Fibroblast of lung (primary cell): ENCODE measurements at places on chromosomes 4 and X.
A peak's percentile ranks its signal among the peaks of the same experiment; 100 is the strongest.

DNA sequence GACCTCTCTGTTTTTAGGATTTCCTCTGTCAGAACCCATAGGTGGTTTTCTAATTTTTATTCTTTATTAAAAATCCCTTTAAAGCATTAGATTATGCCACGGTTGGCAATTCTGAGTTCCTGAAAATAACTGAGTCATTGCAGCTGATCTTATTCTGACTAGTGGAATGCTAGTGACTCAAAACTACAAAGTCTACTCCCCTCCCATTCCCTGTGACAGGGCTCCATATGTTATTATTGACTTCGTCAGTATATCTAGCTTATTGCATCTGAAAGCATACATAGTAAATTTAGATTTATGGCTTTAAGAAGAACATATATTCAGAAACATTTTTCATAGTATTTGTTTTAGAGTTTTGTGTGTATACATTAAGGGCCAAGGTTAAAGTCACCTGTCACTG, 38.5 kb downstream of the HERC3 start:
- peak; percentile 78 for DNase-seq

GRCh38 chr4:40986375-40986774, 228.0 kb downstream of the APBB2 start:
- DNase-seq, result no peak

- DNase-seq, result no peak
These were observed 12.5 kb upstream of the HSFX4 start for GRCh38 chrX:149916745-149917392.

GRCh38 chr4:4663028-4663427, 121.2 kb upstream of the STX18 start:
- DNase-seq, result peak; percentile 33

- DNase-seq, result peak; percentile 61
These were observed 10.9 kb downstream of the ADH6 start for GRCh38 chr4:99207911-99208718.

GRCh38 chrX:31366041-31366440, 294.2 kb upstream of the FTHL17 start:
- DNase-seq, result peak; percentile 47

- DNase-seq, result peak; percentile 54
These were observed 330.1 kb downstream of the BMPR1B start for GRCh38 chr4:95087657-95088455.

DNA sequence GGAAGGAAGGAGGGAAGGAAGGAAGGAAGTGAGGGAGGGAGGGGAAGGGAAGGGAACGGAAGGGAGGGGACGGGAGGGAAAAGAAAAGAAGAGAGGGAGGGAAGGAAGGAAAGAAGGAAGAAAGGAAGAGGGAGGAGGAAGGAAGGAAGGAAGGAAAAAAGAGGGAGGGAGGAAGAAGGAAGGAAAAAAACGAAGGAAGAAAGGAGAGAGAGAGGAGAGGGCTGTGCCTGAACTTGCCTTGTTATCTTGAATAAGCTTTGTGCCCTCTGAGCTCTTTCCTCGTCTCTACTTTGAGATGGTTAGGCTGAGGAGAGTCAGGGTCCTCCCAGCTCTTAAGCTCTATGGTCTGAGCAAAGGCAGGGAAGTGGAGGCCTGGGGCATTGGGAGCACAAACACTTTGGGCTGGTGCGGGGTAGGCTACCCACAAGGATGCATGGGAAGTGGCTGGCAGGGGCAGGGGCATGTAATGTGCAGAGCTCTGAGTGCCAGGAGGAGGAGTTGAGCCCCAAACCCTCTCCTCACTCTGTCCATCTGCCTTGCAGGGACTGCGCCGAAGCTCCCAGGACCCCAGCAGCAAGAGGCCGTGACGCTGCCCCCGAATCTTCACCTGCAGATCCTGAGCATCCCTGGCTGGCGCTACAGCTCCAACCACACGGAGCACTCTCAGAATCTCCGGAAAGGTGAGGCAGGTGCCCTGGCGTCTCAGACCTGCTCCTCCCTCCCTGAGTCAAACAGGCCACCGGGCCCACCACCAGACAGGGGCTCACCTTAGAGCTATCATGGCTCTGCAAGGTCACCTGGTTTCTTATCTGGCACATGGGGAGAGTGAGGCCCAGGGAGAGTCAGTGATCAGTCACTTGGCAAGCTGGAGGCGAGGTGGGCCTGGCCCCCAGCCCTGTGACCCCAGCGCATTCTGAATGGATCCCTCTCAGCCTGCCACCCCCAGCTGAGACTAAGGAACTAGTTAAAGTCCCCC, 26.5 kb upstream of the MRFAP1 start:
- no peak for DNase-seq

GRCh38 chr4:182930889-182931288, 13.7 kb upstream of the DCTD start:
- no peak for DNase-seq

GRCh38 chrX:129462707-129463106, 60.6 kb downstream of the SMARCA1 start:
- no peak for DNase-seq

GRCh38 chr4:153204247-153204671, at the start of gene TRIM2:
Gene TRIM2, plus strand, starts transcription at chr4:153204443. Its CDS starts 88 bp downstream, at chr4:153204531.
- peak; percentile 80 for DNase-seq

DNA sequence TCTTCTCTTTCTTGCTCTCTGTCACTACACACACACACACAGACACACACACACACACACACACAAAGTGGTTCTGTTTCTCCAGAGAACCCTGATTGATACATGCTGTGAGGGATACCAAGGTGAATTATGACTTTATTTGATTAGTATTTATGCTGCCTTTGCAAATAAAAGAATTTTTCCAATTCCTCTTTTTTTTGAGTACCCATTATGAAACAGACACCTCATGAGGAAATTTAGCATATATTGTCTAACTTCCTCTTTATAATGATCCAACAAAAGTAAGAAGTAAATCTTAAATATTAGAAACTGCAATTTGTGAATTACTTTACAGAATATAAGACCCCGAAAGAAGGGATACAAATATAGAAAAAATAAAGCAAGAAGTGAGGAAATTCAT, 14.3 kb upstream of the RAB28 start:
- no peak for DNase-seq

- no peak for DNase-seq
These were observed 50.5 kb upstream of the OGT start for GRCh38 chrX:71482228-71482958.

- DNase-seq, result no peak
These were observed 289.5 kb downstream of the USP46 start for GRCh38 chr4:52369649-52370048.

- DNase-seq, result no peak
These were observed 217.6 kb downstream of the KCTD8 start for GRCh38 chr4:44231006-44231405.

DNA sequence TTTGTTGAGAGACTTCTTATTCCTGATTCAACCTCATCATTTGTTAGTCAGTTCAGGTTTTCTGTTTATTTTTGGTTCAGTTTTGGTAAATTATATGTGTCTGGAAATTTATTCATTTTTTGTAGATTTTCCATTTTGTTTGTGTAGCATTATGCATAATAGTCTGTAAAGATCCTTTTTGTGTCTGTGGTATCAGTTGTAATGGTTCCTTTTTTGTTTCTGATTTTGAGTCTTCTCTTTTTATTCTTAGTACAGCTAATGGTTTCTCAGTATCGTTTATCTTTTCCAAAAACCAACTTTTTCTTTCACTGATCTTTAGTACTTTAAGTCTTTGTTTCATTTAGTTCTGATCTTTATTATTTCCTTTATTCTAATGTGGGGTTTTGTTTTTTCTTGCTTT, 61.4 kb downstream of the NWD2 start:
- no peak for DNase-seq

DNA sequence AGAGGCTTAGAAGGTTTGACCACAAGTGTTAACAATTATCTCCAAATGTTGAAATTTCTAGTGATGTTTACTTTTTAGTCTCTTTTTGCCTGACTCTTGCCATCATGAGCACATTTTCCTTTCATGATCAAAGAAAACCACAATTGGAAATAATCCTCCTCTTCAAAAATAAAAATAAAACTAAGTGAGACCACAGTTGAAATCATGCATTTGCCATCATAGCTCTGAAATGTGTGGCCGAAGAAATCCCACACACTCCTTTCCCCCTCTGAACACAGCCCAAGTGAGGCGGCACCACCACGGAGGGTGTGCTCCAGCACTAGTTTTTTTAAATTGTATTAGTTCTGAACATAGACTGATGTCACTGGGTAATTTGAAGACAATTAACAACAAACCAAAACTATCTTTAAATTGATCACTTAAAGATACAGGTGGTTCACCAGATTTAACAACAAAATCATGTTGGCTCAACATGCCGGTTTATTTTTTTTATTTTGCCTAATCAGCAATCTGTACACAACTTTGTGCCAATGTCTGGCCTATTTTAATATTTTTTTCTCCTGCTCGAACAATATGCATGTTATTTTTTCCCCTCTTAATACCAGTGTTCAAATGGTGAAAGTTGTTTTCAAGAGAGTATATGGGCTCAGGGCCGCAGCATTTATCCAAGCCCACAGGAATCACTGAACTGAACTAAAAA, 17.6 kb downstream of the APBB2 start:
- peak; percentile 69 for DNase-seq

DNA sequence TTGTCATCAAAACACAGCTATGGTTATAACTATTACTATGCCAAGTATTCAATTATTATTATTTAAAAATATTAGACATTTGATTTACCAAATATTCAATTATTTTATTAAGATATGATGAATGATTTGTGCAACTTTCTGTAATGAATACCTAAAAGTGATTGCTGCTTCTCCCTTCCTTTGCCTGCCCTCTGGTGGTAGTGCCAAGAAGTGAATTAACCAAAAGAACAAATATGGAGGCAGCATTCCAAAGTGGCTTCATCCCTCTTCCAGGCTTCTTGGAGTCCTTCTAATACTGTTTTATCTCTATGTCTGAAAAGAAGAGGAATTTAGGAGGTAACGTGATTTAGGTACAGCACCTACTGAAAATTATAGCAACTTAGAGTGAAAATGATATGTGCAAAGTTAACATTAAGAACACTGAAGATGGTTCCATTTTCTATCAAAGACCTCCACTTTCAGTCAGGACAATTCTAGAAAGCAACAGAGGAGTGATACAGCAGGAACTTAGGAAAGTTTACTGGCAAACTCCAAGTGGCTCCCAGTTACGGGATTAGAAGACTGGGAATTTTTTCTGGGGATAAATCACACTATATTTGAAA, 43.0 kb downstream of the ENPEP start:
- peak; percentile 5 for DNase-seq

DNA sequence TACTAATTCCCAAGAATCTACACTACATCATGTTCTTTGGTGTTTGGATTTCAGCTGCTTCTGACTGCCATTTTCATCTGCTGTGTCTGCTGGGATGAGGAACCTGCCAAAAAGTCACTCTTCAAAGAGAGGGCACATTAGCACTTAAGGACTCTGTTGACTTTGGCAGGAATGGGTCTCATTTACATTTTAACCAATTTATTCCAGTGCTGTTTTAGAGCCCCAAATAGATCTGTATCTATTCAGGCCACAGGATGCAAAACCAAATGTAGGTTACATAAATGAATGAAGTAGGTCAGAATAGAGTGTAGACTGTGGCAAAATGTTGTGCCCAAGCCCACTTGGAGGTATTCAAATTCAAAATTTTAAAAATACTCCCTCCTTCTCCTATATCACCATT, 14.4 kb downstream of the TXK start:
- DNase-seq, result no peak

DNA sequence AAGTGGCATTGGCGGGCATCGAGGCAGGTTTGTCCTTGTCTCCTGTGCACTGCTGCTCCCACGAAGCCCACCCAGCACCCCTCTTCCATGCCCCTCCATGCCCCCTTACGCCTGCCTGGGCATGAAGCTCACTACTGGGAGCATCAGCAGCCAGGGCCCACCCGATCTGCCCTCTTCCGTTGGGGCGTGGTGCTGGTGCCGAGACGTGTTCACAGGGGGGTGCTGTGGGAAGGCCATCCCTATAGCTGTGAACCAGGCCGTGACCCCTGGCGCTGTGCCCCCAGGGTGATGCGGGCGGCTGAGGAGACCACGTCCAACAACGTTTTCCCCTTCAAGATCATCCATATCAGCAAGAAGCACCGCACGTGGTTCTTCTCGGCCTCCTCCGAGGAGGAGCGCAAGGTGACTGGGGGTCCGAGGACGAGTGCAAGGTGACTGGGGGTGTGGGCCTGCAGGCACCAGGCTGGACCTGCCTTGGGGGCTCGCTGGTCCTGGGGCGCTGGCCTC, 19.3 kb upstream of the ADD1 start:
- DNase-seq, result no peak

GRCh38 chrX:46831765-46832327, 5.0 kb upstream of the RP2 start:
- peak; percentile 79 for DNase-seq

GRCh38 chrX:68853665-68854251, 24.9 kb downstream of the EFNB1 start:
- DNase-seq, result no peak

- DNase-seq, result no peak
These were observed 980 bp upstream of the FHDC1 start for GRCh38 chr4:152935143-152935542.

- peak; percentile 63 for DNase-seq
These were observed 5.7 kb upstream of the IL13RA2 start for GRCh38 chrX:115023139-115023538.

- DNase-seq, result peak; percentile 74
These were observed 28.8 kb downstream of the COL4A5 start for GRCh38 chrX:108468486-108468885.

DNA sequence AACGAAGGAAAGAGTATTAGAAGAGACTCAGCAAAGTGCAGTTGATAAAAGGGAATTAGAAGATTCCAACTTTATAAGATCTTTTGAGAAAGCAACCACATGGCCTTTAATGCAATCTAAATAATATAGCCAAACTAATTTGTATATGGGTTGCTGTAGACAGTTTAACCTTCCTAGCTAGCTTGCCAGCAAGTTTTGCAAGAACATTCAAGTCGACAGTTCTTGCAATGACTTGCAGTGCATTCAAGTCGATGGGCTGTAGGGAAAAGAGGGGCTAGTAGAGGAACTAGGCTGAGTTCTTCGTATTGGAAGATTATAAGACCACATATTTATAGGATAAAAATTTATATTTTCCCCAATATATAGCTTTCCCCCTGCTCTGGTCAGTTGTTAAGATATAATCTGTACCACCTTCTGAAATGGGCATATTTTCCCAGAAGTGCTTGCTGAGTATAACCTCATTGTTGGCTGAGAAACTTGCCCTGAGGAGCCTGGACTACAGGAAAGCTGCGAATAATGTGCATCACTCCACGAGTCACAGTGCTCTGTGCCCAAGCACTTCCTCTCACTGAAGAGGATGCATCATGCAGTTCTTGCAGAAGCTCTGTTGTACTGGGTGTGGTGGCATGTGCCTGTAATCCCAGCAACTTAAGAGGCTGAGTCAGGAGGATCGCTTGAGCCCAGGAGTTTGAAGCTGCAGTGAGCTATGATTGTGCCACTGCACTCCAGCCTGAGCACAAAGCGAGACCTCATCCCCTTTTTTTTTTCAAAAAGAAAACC, 56.7 kb downstream of the DOCK11 start:
- peak; percentile 82 for DNase-seq

GRCh38 chr4:10438924-10439323, 18.3 kb downstream of the ZNF518B start:
- no peak for DNase-seq

- DNase-seq, result no peak
These were observed 34.1 kb upstream of the IL1RAPL1 start for GRCh38 chrX:28552882-28553829.
